ENCODE measurements at places on chromosomes 2 and 18.

GRCh38 chr18:44896846-44897245 is 216.2 kb downstream of the SETBP1 start:
- no peak for DNase-seq

DNA sequence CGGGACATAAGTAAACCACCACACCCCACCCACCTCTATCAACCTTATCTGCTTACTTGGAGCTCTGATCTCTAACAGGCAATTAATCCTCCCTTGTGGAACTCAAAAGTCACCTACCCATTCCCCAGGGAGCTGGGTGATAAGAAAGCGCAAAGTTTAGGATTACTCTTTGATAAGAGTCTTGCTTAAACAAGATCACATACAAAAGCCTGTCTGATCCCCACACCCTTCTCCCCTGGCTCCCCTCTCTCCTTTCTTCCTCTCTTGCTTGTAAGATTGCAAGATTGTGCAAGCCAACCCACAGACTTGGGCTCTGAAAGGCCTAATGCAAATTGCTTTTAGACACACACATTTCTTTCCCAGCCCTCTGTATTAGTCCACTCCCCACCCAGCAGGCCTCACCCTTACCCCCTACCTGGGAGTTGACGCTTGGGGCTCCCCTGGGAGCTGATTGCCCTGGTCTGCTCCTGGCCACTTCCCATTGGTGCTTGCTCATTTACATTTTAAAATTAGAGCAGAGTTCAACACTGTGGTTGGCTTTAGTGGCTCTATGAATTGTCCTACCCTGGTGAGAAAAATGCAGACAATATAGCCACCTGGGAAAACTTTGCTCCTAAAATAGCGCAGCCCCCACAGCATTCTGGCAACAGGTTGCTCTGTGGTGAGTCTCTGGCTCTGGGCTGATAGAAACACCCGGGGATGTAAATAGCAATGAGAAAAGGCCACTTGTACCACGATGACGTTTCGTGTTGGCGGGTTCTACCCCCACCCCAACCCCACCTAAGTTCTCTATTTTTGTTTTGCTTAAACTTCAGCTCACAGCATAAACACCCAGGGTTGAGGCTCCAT is 92.8 kb upstream of the MSH2 start:
- no peak for DNase-seq

GRCh38 chr18:62938006-62938405 is 222.7 kb downstream of the PHLPP1 start:
- DNase-seq, result no peak

GRCh38 chr2:174078275-174078674 is 113.1 kb upstream of the SP3 start:
- no peak for DNase-seq

GRCh38 chr2:159546716-159547430 is 69.5 kb downstream of the BAZ2B start:
- no peak for DNase-seq

GRCh38 chr18:25974630-25975077 is 115.8 kb downstream of the SS18 start:
- no peak for DNase-seq

- DNase-seq, result no peak
Measured at GRCh38 chr2:86498468-86499260, 57.5 kb downstream of the KDM3A start.

DNA sequence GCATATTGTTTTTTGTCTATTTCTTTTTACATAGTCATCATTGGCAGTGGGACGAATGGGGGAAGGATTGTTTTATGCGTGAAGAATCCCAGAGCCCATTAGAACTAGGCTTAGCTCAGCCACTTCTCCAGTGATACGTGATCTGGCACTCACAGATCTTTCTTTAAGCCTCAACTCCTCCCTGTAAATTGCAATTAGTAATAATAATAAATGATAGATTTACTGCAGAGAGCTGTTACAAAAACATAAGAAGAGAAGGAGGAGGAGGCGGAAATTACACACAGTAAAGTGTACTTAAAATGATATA is 629.3 kb downstream of the NRXN1 start:
- DNase-seq, result no peak

DNA sequence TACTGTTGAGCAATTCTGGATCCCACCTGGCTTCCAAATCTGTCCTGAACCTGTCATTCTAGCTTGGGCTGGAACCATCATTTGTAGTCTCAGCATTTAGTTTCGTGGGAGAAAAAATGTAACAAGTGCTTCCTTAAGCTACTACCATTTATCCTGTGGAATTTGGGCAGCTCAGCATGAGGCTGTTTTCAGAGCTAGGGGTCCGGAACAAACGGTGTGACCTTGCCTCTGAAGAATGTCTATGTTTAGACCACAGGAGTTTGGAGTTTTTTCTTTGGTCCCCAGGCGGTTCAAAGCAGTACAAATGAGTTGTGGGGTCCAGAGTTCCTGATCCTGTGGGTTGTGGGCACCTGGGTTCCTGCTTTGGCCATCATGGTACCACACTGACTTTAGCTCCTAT is 59.1 kb upstream of the TMEM178A start:
- no peak for DNase-seq

All from 8988T (cell line).